ENCODE measurements at places on chromosomes 13 and 19.

DNA sequence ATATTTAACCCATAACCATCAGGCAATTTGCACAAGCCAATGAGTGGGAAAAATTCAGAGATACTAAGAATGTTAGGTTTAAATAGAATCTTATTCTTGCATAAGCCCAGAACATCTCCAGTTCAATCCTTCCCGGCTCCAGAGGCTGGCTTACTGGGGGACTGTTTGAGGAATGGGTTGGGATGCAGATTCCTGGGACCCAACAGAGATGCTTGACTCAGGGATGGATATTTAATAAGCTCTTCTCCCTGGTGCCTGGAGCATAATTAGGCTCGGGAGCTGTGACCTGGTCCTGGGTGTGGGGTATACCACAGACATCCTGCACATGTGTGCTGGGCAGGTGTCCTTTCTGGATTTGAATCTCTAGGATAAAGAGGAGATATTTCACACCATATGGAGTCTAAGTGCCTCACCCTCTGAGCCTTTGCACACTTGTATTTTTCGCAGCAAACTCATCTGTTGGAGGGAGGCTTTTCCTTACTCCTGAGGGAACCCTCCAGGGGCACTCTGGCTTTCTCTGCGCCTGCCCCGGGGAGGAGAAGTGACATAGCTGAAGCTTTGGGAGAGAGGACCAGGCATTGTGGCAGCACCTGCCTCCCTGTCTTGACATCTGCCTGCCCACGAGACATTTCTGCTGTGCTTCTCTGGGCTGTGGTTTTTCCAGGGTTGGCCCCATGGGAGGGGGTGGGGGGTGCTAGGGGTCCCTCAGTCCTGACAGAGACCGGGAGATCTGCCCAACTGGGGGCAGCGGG, 36.1 kb upstream of the ANKRD10 start:
- DNase-seq: no peak

- no peak for DNase-seq
Observed at GRCh38 chr13:45602183-45603170, 13.1 kb downstream of the ERICH6B start.

GRCh38 chr13:34035676-34036325, 217.9 kb downstream of the RFC3 start:
- no peak for DNase-seq

DNA sequence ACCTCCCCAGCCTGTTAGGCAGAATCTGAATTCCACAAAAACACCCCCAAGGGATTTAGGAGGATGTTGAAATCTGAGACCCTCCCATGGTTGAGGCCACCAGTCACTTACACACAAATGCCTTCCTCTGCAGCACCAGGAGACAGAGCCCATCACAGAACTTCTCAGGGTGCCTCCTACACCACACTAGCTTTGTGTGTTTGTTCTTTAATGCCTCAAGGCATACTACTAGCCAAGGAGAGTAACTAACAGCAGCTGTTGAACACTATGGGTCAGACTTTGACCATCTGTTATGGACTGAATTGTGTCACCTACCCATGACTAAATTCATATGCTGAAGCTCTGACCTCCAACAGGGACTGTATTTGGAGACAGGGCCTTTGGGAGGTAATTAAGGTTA, 9.5 kb upstream of the MED26 start:
- DNase-seq: no peak
